ENCODE measurements at places on chromosomes 2 and 18. TPM values are rescaled to one million over a fixed set of nuclear protein-coding genes. Genes with fewer than 3 reads are reported as not detected.

The FOXI3 gene
- not detected for total RNA-seq

DNA sequence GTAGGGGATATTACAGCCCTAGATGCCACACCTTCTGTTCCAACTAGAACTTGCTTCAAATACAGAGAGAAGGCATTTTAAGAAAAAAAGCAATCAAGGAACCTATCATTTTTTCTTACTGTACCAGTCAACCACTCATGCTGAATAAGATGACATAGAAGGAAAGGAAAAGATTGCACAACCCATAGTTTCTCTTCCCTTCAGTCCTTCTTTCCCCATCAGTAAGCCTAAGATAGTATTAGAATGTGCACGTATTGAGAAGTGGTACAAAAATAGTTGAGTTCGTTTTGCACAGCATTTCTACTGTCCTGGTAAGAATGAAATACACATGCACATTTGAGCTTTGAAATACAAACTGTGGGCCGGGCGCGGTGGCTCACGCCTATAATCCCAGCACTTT lies 27.0 kb upstream of the HK2 start:
- no peak for DNase-seq

- DNase-seq, result no peak
Measured at GRCh38 chr2:79447463-79447862, 65.4 kb upstream of the CTNNA2 start.

DNA sequence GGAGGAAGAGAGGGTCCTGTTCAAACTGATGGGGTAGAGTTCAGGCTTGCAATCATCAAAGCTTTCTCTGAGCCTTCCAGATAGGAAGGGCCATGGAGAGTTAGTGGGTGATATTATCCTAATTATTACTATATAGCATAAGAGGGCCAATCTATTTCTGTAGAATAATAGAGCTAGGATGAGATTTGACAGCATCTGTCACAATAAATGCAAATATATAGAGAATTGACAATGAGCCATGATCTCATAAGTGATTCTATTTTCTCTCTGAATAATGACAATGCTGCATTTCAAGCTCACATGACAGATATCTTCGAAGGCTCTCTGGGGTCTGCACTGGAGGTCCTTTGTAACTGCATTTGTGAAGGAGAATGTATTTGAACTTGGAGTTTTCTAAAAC lies 521.9 kb upstream of the CELF4 start:
- no peak for DNase-seq

The G6PC2 gene
- not detected for total RNA-seq

The IGFBP5 gene
- 0.26 TPM for total RNA-seq

DNA sequence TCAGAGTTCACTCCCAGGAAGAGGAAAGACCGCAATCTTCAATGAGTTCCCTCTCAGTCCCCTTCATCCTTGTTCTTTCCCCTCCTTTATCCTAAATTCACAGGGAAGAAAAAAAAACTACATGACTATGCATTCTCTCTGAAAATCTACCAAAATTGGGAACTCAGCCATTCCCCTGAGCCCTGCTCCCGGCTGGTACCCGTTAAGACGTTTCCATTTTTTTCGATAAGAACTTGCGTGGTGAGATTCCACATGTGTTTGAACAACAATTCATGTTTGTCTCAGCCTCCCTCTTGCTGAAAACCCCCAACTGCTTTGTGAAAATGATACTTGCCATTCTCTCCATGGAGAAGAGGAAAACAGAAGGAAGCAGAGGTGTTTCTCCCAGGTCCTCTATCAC lies 318.7 kb upstream of the ID2 start:
- no peak for DNase-seq

DNA sequence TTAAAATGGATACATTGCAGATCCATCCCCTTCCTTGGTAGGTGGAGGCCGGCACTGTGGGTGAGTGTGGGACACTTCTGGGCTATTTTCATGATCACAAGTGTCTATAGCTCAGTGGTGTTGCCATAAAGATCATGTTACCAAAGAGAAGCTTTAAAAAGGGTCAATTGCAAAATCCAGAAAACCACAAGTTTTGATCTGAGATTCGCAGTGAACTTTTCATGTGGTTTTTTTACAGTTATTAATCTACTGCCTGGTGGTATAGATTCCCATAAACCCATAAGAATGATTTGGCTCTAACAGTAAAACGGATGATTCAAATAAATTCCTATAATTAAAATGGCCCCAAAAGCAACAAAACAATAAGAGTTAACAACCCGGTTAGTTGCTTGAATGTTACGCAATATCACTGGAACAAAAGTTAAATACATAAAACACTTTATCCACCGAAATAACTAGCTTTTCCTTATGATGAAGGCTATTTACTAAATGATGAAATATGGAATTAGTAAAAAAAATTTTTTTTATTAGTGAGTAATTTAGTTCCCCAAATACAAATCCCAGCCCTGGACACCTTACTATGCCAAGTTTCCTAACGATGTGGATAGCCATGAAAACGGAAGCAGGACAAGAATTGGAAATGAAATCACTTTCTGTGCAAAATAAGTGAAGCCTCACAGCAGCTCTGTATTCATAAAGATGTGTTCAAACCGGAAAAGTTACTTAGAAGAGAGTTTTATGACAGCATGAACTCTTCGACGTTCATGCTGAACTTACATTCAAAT lies 95.6 kb upstream of the THOC1 start:
- DNase-seq, result no peak

DNA sequence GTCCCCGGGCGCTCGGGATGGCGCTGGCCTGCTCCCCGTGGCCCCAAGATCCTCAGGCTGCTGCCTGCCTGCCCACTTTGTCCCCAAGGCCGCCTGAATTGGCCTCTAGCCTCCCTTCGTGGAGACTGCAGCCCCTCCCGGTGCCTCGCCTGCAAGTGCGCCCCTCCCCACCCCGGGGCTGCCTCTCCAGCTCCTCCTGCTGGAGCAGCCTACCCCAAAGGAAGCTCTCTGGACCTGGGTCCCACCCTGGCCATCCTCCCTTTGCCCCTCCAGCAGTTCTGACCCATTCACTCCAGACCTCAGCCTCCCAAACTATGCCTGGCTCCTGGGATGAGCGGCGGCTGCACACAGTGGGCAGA lies 6.2 kb downstream of the ESPNL start:
- DNase-seq, result no peak

- no peak for DNase-seq
Measured at GRCh38 chr2:224134003-224134734, 95.1 kb upstream of the SERPINE2 start.

GRCh38 chr2:207766697-207767460 lies 2.8 kb downstream of the FZD5 start:
- no peak for DNase-seq

DNA sequence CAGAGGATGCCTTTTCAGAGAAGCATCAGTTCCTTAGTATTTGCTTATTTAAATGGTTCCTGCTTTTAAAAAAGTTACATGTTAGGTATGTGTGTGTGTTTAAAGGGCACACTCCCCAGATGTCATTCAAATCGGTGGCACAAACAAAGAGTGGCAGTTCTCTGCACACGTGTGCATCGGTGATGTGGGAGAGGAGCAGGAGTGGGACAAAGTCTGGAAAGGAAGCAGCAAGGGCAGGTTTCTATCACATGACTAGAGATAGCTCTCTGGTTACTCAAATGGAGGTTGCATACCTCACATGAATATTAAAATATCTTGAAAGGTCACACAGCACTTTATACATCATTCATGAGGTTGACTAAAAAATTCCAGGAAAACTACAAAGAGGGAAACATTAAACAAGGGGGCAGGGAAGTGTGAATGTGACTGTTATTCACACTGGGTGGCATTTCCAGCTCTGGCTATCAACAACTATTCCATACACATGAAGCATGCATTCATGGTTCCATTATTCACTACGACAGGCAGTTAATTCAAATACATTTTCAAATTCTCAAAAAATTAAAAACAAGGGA lies 64.7 kb downstream of the SEPTIN10 start:
- peak; percentile 65 for DNase-seq

GRCh38 chr2:20107776-20108175 lies 56.3 kb upstream of the LAPTM4A start:
- no peak for DNase-seq

The NT5C1B gene
- total RNA-seq, result not detected

The HRH4 gene
- total RNA-seq, result not detected

The ADCYAP1 gene
- total RNA-seq, result not detected

The CREG2 gene
- 5.2 TPM for total RNA-seq

The KCNG2 gene
- not detected for total RNA-seq

DNA sequence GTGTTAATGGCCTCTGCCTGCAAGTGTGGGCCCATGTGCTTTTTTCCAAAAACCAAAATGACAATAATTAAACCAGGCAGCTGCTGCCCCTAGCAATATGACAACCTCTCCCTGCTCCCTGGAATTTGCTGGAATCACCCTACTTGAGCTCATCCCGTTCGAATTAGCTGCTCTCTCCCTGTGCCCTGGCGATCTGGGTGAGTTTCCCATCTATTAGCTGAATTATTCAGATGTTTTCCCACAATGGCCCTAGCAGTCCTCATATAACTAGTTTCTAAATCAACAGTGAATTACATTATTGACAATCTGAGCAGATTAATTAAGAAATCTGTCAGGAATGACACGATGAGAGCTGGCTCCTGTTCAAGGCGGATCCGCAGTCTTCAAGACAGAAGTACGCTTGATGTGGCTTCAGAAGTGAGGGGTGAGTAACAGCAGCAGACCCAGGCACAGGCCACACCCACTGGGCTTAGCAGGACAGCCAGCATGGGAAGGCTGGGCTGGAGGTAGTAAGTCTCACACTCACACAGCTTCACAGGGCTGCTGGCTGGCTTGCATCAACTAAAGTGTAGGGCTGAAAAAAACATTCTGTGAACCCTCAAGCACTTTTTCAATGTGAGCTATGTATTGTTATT lies 366.2 kb upstream of the ID2 start:
- no peak for DNase-seq

DNA sequence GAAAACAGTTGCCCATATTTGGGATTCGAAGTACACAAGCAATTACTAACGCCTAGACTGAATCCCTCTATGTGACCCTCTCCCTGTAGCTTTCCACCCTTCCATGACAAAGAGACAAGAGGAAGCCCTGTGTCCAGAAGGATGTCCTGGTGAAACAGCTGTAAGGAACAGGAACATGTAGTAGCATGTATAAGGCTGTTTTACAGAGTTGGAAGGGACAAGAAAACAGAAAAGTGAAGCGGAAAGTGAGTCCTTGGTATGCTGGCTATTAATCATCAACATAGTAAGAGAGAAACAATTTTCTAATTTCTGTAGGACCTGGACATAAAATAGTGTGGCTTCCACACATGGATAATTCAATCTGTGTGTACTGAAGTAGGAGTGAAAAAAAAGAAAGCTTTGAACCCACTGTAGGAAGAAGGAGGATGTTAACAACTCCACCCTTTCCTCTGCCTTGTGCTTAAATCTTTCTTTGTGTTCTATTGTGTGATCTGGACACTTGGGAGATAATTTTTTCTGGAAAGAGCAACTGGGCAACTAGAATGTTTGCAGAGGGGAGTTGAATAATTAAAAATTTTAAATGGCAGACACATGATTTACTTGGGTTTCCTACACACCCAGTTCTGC lies 162.3 kb upstream of the ZSWIM2 start:
- no peak for DNase-seq

GRCh38 chr2:141393214-141393545 lies 737.6 kb downstream of the LRP1B start:
- peak; percentile 21 for DNase-seq

- DNase-seq, result no peak
Measured at GRCh38 chr2:126272401-126272800, 383.6 kb upstream of the GYPC start.

- no peak for DNase-seq
Measured at GRCh38 chr2:28676152-28676835, 75.3 kb upstream of the PPP1CB start.

GRCh38 chr2:220533485-220533884 lies 906.1 kb downstream of the SLC4A3 start:
- DNase-seq, result peak; percentile 73

DNA sequence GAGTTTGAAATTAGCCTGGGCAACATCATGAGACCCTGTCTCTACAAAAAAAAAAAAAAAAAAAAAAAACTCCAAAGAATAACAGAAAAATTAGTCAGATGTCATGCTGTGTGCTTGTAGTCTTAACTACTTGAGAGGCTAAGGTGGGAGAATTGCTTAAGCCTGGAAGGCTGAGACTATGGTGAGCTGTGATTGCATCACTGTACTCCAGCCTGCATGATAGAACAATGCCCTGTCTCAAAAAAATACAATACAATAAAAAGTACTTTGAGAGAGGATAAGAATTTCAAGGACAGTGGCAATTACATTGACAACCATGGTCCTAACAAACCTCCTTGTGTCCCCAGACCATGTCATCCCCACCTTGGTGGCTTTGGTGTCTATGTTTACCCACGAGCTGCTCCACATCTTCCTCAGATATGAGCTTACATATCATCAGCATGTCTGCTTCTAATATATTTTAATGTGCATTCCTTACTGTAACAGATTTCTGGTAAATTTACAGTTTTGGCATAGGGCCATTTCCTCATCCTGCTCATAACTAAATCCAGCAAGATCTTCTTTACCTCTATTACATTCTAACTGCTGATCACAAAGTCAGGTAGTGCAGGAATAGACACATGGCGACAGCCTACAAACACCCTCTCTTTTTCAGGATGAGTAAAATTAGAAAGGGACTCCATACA lies 437.7 kb upstream of the HNRNPA3 start:
- DNase-seq, result no peak
